Kidney glomerular epithelial cell (primary cell): ENCODE measurements at places on chromosomes 1 and 21.

DNA sequence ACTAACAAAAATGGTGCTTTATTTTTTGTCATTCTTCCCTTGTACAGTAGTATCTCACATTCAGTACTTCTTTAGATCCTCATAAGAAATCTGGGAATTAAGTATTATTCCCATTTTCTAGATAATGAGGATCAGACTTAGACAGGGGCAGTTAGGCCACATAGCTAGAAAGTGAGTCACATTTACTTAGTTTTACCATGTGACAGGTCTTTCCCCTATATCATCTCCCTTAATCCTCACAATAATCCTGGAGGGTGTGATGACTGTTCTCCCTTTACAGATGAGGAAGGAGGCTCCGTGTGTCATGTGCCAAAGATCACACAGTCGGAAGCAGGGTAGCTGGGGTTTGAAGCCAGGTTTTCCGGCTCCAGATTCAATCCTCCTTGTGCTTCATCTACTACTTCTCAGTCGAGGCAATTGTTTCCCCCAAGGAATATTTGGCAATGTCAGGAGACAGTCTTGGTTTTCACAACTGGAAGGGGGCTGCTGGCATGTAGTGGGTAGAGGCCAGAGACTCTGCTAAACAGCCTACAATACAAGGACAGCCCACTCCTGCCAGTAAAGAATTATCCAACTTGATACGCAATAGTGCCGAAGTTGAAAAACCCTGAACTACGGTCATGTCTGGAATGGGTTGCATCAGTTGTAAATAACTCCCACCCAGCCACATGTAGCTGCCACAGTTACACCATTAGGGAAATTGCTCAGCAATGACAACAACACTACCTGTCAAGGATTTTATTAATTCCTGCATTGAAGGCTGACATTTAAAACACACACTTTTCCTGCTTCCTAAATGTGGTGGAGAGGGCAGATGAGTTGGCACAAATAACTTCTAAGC lies 54.5 kb downstream of the C8B start:
- no peak for DNase-seq

DNA sequence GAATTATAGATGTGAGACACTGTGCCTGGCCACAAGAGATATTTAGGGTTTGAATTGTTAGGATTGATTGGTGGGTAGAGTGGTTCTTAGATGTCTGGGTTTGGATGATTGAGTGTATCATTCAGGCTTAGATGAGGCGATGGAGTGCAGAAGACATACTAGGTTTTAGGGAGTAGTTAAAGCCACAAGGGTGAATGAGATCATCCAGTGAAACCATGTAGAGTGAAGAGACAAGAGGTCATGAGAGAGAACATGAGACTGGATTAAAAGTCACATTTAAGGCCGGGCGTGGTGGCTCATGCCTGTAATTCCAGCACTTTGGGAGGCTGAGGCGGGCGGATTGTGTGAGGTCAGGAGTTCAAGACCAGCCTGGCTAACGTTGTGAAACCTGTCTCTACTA lies 37.2 kb downstream of the ZFYVE9 start:
- no peak for DNase-seq

DNA sequence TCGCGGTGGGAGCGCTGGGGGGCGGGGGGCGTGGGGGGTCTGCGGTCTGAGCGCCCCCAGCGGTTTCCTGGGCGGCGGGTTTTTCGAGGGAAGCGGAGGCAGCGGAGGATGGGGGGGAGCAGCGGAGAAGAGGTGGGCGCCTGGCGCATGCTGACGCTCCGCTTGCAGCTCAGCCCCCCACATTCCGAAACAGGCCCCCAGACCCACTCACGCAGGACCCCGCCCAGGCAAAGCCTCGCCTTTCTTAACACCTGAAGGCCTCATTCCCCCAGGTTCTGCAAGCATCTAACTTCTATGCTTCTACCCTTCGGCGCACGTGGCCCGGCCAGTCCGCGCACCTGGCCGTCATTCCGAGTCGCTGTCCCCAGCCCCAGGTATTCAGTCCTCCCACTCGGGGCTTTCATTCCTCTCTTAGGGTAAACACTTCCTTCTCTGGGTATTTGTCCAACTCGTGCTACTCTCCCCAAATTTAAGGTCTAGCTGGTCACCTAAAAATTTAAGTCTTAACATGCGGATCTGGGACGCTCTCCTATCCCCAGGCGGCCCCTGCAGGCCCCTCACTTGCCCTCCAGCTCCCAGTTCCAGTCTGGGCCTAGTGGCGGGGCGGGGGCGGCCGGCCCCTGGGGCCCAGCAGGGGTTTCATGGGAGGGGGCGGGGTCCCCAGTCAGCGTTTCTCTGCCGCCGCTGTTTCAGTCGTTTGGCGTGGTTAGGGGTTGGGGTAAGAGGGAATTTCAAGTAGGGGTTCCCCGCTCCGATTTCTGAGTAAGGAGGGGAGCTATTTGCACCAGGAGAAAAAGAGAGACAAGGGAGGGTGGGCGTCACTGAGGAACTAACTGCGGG lies 2.8 kb upstream of the ZBTB7B start:
- no peak for DNase-seq

DNA sequence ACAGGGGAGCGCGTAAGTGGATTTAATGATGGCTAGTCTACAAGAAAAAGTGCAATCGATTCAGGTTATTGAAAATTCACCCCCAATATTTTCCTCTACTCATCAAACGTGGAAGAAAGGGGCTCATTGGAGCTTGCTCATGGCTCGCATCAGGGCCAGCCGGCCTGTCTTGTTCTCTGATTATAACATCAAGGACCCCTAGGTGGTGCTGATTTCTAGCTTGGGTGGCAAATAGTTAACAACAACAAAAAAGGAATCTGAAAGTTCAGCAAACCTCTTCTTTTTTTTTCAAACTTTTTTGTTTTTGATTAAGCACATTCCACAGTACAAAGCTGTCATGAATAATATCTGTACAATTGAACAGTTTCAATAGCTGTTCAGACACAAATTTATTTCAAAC lies 35.8 kb upstream of the SOD1 start:
- DNase-seq = no peak

GRCh38 chr1:203476216-203476814 lies 709 bp downstream of the PRELP start:
- DNase-seq = no peak

- DNase-seq = no peak
These were observed 14.8 kb downstream of the F5 start for GRCh38 chr1:169571450-169571849.

- peak; percentile 69 for DNase-seq
These were observed 121.7 kb downstream of the DTL start for GRCh38 chr1:212157252-212157651.

GRCh38 chr1:20322081-20322824 lies 31.6 kb downstream of the VWA5B1 start:
- DNase-seq = no peak

GRCh38 chr1:154895798-154896197 lies 25.7 kb upstream of the KCNN3 start:
- DNase-seq = no peak

- no peak for DNase-seq
These were observed 14.6 kb downstream of the AJAP1 start for GRCh38 chr1:4668743-4669700.

GRCh38 chr1:87208931-87209330 lies 119.7 kb upstream of the LMO4 start:
- no peak for DNase-seq

DNA sequence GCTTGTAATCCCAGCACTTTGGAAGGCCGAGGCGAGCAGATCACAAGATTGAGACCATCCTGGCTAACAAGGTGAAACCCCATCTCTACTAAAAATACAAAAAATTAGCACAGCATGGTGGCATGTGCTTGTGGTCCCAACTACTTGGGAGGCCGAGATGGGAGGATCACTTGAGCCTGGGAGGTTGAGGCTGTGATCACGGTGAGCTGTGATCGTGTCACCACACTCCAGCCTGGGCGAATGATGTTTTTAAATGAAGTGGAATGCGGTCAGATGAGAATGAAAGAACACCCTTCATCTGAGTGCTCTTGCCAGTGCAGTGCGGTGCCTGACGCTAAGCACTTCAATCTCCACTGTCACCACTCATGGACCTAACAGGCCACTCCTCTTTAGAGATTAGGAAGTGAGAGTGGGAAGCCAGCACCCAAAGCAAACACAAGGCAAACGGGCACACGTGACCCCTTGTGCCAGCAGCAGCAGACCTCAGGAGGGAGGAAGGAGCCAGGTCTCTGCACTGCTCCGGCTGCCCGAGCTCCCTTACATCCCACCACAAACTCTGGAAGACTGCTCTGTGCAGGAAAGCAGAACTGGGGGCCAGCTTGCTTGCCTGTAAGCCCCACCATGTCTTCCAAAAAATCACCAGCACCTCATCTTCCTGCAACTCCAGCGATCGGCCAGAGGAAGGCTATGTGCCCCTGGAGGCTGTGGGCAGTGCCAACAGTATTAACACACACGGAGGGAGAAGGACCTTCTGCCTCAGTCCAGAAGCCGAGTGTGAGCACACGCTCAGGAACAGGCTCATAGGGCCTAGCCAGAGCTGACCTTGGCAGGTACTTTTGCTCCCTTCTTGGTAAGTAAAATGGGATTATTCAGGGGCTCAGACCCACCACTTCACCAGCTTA lies 9.7 kb downstream of the CTNNBIP1 start:
- no peak for DNase-seq
